ENCODE measurements at places on chromosomes 5 and 9. TPM values are rescaled to one million over a fixed set of nuclear protein-coding genes. Genes with fewer than 3 reads are reported as not detected.

- no peaks in the 10 kb centered on the region for H3K27me3 ChIP-seq
- H3K4me3 ChIP-seq, result no peak overlapping the region
- H3K4me1 ChIP-seq, result no peaks in the 10 kb centered on the region
- no peaks in the 10 kb centered on the region for H3K36me3 ChIP-seq
Measured at GRCh38 chr5:6501701-6502100, 53.0 kb downstream of the UBE2QL1 start.

GRCh38 chr5:168072665-168073064, 218.8 kb upstream of the WWC1 start:
- H3K27ac ChIP-seq, result no peak overlapping the region
- H3K27me3 ChIP-seq, result no peaks in the 10 kb centered on the region
- H3K4me1 ChIP-seq, result no peaks in the 10 kb centered on the region
- no peak for DNase-seq
- no peak overlapping the region for H3K4me3 ChIP-seq

DNA sequence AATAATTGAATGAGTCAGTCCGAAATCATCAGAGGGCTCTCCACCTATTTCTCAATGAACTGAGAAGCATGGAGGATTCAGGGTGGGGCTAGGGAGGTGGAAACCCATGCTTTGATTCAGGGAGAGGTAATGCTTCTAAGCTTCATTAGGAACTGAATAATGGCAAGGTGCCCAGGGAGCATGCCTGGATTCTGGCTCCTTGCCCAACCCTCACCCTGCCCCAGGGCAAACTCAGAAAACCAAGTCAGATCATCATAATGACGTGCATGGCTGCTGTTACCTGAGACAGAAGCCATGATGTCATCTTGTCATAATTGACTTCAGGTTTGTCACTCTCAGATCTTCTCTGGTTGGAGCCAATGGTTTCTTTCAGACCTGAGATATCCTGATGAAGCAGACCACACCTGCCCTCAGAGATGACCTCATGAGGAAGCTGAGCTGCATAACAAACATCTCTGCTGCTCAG, 199.6 kb downstream of the SYK start:
- H3K27me3 ChIP-seq, result no peaks in the 10 kb centered on the region
- no peaks in the 10 kb centered on the region for H3K4me1 ChIP-seq
- no peak overlapping the region for H3K4me3 ChIP-seq
- H3K36me3 ChIP-seq, result no peaks in the 10 kb centered on the region
- peak; percentile 61 for DNase-seq

GRCh38 chr5:132772291-132773070, 4.6 kb downstream of the SEPTIN8 start:
- no peak overlapping the region for H3K27ac ChIP-seq
- H3K4me1 ChIP-seq, result peaks cover 26% of the 10 kb centered on the region
- H3K4me3 ChIP-seq, result no peak overlapping the region
- DNase-seq, result no peak
- H3K36me3 ChIP-seq, result no peaks in the 10 kb centered on the region
- H3K27me3 ChIP-seq, result no peaks in the 10 kb centered on the region

DNA sequence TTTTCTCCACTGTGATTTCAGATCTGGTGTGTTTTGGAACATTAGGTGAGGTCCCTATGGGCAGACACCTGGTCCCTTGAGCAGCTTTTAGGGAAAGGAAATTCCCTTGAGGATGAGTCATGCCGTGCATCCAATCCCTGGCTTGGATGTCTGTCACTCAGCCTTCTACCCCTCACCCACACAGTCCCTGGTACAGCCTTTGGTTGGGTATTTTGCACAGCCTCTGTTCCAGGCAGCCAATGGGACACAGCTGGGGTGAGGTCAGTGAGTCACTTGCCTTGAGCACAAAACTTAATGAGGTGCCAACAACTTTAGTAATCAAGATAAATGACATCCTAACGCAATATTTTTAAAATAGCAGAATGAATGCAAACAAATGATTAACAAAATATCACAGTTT, 22.7 kb upstream of the SVEP1 start:
- H3K4me3 ChIP-seq, result no peak overlapping the region
- no peaks in the 10 kb centered on the region for H3K4me1 ChIP-seq
- no peak overlapping the region for H3K27ac ChIP-seq
- H3K36me3 ChIP-seq, result no peaks in the 10 kb centered on the region
- DNase-seq, result no peak
- no peaks in the 10 kb centered on the region for H3K27me3 ChIP-seq

DNA sequence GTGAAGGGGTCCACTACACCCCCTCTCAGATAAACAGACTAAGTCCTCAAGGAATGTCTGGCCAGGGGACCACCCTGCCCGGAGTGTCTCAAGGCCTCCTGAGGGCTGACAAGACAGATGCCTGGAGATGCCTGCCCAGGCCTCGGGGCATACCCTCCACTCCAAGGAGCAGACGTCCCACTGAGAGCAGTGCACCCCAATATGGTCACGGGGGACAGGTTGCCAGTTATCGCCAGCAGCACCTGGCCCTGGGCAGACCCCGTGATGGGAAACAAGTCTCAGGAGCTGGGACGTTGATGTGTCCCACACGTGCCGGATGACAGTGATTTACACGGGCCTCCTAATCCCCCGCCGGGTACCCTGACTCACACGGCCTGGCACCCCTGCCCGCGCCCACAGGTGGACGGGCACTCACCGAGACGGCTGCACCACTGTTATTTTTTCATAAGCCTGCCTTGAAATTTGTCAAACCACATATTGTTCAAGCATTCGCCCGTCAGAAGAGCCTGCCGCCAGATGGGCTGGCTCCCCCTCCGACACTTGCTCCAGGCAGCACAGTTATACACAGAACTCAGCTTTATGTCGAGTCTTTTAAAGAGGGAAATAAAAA, 43.9 kb downstream of the BARX1 start:
- H3K36me3 ChIP-seq, result no peaks in the 10 kb centered on the region
- H3K4me1 ChIP-seq, result no peaks in the 10 kb centered on the region
- H3K4me3 ChIP-seq, result no peak overlapping the region
- no peak overlapping the region for H3K27ac ChIP-seq
- H3K27me3 ChIP-seq, result no peaks in the 10 kb centered on the region

- no peak overlapping the region for H3K4me3 ChIP-seq
- no peaks in the 10 kb centered on the region for H3K27me3 ChIP-seq
- peaks cover 14% of the 10 kb centered on the region for H3K4me1 ChIP-seq
- no peaks in the 10 kb centered on the region for H3K36me3 ChIP-seq
- DNase-seq, result no peak
Measured at GRCh38 chr5:34538026-34538672, 118.0 kb upstream of the RAI14 start.

DNA sequence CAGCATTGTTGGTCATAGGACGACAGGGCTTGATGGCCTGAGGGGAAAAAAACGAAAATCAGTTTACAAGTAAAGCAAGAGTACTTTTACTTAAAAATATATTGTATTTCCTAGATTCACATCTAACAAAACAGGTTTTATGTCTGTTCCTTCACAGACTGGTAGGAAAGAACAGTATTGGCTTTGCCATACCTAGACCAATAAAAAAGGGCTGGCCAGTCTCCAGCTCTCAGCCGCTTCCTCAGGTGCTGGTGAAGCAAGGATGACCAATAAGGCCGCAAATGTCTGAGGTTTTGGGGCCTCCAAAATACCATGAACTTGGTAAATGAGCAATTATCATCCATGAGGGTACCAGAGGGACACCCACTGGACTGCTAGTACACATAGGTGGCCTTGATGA, 36.6 kb downstream of the DROSHA start:
- DNase-seq, result no peak
- no peaks in the 10 kb centered on the region for H3K27me3 ChIP-seq
- H3K4me3 ChIP-seq, result no peak overlapping the region
- peaks cover 6% of the 10 kb centered on the region for H3K4me1 ChIP-seq
- peaks cover 13% of the 10 kb centered on the region for H3K36me3 ChIP-seq

DNA sequence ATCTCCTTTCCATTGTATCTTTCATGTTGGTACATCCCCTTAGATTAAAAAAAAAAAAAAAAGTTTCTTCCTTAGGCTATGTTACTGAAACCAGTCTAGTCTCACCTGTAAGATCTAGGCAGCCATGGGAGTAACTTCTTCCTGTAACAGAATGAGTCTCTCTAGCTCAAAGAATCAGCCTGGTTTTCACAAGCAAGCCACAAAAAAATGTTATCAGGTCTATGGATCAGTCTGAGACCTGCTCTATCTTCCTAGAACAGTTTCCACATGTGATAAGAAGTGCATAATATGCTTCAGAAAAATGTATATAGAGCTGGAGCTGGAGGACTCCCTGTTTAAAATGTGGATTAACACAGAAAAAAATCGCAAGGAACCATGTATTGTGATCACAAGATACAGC, 53.8 kb downstream of the ARRDC3 start:
- no peaks in the 10 kb centered on the region for H3K4me1 ChIP-seq
- H3K4me3 ChIP-seq, result no peak overlapping the region
- no peak for DNase-seq
- no peaks in the 10 kb centered on the region for H3K27me3 ChIP-seq

NELFB gene
- 50.0 TPM for total RNA-seq

IRX4 gene
- total RNA-seq, result not detected

LMBRD2 gene
- total RNA-seq, result 19.8 TPM

TPPP gene
- total RNA-seq, result 0.26 TPM

All from fibroblast of lung (primary cell).